Hematopoietic multipotent progenitor cell treated with erythropoietin and hydrocortisone succinate and interleukin-3 and kit ligand, for 17 days (in vitro differentiated cells): ENCODE measurements at places on chromosomes 5 and 9.

- DNase-seq, result no peak
These were observed 558.0 kb downstream of the TLR4 start for GRCh38 chr9:118262191-118262590.

DNA sequence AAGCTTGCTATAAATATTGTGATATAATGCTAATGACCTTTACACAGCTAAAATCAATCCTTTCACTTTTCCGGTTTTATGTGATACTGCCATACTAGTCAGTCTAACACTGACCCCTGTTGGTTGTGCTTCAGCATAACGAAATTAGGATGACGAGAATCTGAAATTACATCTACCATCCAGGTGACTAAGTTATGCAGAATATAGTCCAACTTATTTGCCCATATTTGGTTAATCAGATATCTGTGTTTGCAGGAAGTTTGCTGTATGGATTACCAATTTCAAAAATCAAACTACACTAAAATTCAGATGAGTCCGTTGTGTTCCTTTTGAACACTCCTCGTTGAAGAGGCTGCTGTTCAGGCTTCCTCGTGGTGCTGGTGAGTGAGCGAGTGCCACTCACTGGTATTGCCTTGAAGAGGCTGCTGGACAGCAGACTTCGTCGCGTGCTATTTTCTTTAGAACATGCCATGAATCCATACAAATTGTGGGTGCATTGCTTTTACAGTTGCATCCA is 32.5 kb downstream of the TENT4A start:
- DNase-seq, result peak; percentile 66

DNA sequence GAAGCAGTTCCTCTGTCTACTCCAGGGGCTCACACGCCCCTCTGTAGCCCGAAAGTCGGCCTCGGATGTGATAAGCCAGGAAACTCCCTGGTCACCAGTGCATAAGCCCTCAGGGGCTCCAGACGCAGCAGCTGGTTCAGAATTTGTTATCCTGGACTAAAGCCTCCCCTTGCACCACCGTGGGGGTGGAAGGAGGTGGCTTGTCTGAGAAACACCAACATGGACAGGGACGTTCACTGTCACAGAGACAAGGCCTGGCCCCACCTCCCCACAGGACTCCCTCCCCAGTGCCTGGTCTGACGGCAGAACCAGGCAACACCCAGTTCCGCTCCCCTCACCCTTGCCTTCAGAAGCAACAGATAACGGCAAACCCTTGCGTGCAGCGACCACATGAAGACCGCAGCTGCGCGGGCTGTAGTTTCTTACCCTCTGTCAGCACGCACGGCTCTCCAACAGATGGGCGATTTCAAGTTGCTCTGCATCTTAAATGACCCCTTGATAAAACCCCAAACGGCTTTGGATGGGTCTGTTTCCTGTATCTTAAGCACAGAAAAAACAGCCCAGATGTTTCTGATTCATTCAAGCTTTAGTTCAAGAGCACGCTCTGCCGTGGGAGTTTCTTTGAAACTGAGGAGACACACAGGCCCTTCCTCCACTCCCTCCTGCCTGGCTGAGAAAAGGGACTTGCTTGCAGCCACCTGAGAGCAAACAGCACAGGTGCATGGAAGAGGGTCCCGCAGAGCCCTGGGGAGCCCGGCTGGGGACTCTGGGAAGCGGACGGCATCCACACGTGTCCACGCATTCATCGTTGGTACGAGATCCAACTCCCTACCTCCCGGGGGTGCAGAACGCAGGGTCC is 44.7 kb upstream of the NKD2 start:
- DNase-seq, result no peak

DNA sequence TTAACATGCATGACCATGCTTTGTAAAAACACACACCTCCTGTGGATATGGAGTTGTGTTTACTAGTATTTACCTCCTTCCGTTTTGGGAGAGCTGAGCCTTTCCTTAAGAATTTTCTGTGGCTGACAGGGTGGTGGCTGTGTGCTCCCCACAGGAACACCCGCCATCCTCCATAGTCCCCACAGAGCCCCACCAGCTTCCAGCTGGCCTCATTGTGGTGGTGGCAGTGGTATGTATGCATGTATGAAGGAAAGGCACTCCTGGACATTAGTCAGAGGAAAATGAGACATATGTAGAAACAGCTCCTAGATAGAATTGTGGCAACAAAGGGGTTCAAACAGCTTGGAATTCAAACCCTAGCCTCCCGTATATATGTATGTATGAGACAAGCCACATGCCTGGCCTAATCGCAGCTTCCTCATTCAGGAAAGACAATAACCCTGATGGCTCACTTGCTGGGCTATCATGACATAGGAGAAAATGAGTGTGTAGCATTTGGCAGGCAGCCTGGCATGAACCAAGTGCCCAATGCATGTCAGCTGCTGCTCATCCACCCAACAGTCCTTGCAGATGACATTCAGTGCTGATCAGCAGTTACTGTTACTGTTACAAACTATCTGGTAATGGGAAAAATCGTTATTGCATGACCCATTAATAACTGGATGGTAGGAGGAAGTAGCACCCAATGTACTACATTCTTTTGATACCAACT is 459.7 kb downstream of the EBF1 start:
- no peak for DNase-seq

DNA sequence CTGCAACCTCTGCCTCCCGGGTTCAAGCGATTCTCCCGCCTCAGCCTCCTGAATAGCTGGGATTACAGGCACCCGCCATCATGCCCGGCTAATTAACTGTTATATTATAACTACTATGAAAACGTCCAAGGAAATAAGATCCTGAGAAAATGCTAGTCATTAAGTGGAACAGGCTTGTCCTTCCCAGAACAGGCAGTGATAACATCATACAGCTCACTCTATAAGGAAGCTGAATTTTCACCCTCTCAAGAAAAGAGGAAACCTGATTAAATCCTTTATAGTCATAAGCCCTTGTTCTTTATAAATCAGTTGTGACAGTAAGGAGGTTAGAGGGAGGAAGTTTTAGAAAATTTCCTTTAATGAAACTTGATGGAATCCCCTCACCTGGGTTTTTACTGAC is 163.9 kb upstream of the CLINT1 start:
- DNase-seq, result no peak

DNA sequence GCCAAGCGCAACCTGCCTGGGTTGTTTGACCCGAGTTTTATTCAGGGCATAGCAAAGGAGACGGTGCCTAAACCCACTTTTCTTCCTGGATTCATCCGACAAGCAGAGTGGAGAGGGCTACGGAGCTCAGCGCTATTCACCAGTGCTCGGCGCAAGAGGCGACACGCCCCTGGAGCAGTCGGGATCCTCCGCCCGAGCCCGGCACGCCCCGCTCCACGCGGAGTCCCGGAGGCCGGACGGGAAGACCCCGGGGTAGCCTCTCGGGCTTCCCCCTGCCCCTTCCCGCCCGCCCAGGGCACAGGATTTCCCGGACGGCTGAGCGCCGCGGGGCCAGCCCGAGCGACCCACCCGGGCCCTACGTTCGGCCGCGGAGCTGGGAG is 427 bp downstream of the SERINC5 start:
- peak; percentile 77 for DNase-seq

GRCh38 chr5:153640293-153640692 is 149.8 kb downstream of the GRIA1 start:
- no peak for DNase-seq

GRCh38 chr5:135092476-135092875 is 58.4 kb upstream of the PITX1 start:
- DNase-seq, result no peak

- DNase-seq, result no peak
These were observed 182.4 kb upstream of the MVB12B start for GRCh38 chr9:126144196-126144595.
